ENCODE measurements at places on chromosomes 16 and 17.

GRCh38 chr17:3916825-3917224 lies 560 bp upstream of the P2RX1 start:
- no peak for DNase-seq

DNA sequence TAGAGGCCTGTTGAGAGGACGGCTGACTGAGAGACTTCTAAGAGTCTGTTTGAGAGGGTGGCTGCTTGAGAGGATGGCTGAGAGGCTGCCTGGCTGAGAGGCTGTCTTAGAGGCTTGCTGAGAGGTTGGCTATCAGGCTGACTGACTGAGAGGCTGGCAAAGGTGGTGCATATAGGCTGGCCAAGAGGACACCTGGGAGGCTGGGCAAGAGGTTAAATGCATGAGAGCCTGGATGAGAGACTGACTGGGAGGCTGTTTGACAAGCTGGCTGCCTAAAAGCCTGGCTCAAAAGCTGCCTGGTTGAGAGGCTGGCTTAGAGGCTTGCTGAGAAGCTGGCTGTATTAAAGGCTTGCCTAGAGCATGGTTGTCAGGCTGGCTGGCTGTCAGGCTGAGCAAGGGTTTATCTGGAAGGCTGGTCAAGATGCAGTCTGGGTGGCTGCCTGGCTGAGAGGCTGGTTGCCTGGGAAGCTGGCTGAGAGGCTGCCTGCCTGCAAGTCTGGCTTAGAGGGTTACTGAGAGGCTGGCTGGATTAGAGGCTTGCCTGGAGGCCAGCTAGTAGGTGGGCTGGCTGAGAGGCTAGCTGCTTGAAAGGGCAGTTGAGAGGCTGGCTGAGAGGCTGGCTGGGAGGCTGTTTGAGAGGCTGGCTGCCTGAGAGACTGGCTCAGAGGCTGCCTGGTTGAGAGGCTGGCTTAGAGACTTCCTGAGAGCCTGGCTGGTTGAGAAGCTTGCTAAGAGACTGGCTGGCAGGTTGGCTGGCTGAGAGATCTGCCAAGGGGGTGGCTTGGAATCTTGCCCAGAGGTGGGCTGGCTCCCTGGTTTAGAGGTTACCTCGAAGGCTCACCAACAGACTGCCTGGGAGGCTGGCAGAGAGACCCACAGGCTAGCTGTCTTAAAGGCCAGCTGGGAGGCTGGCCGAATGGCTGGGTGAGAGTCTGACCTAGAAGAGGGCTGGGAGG lies 38.3 kb upstream of the ACSM2B start:
- DNase-seq, result no peak

GRCh38 chr17:8253801-8254200 lies 4.7 kb downstream of the PFAS start:
- DNase-seq, result no peak

DNA sequence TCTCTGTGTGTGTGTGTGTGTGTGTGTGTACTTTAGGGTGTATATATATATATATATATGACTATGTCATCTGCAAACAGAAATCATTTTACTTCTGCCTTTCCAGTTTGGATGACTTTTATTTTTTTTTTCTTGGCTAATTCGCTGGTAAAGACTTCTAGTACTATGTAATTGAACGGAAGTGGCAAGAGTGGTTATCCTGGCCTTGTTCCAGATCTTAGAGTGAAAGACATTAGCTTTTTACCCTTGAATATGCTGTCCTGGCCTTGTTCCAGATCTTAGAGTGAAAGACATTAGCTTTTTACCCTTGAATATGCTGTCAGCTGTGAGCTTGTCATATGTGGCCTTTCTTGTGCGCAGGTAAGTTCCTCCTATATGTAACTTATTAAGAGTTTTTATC lies 72.7 kb upstream of the MYOCD start:
- DNase-seq, result no peak

DNA sequence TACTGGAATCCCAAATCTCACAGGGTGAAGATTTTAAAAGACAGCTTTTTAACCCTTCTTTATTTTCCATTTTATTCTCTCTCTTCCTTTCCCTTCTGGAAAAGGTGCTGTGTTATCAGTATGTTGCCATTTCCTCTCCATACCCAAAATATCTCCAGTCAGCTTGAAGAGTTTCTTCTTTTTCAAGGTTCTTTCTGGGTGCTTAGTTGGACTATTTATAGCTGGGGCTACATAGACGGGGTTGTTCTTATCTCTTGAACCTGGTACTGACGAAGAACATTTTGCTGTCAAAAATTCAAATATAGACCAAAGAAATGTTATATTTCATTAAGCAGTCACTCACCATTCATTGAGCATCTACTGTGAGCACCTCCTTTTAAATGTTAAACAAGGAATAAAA lies 48.6 kb downstream of the IST1 start:
- no peak for DNase-seq

DNA sequence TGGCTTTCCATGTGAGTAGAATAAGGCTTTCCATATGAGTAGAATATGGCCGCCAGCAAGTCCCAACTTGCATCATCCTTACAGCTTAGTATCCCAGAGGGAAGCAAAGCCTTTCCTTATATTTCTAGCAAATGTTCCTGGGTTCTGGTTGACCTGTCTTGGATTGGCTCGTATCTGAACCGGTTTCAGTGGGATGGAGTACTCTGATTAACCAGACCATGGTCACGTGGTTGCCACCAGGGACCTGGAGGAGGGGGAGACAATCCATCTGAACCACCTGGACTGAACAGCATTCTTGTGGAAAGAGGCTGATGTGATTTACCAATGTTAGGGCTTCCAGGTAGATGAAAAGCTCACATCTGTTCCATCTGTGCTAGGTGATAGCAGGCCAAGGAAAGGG lies 89.0 kb downstream of the SHISA6 start:
- no peak for DNase-seq

GRCh38 chr16:11637320-11637719 lies 30.9 kb upstream of the SNN start:
- DNase-seq, result no peak

- DNase-seq, result no peak
These were observed 127.8 kb downstream of the SSH2 start for GRCh38 chr17:29802246-29802645.

- no peak for DNase-seq
These were observed 131.7 kb downstream of the FOXL1 start for GRCh38 chr16:86709902-86710601.

- DNase-seq, result no peak
These were observed 120.2 kb downstream of the SMG6 start for GRCh38 chr17:2183346-2183745.

DNA sequence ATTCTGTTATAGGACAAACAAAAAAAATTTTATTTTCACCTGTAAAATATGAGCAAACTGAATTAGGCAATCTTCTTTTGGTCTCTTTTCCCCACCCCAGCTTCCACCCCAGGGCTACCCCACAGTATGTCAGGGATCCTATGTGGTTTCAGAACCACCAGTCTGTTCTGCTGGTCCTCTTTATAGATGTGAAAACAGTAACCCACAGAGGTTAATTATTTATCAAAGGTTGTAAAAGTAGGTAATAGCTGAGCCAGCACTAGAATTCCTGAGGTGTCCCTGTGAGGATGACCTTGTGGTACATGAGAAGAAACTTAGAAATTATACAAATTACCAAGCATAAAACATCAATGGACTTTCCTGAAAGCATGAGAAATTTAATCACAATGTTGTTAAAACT lies 428.7 kb downstream of the CNTNAP4 start:
- no peak for DNase-seq

- DNase-seq, result no peak
These were observed 57.2 kb downstream of the SDK2 start for GRCh38 chr17:73586921-73587602.

GRCh38 chr16:56415875-56416274 lies 9.5 kb downstream of the AMFR start:
- DNase-seq, result no peak

- DNase-seq, result no peak
These were observed 21.7 kb downstream of the KRT23 start for GRCh38 chr17:40915721-40916256.

GRCh38 chr16:1289477-1289866 lies 20.0 kb upstream of the UBE2I start:
- DNase-seq, result no peak

- DNase-seq, result no peak
These were observed 15.3 kb downstream of the LASP1 start for GRCh38 chr17:38885044-38885727.

DNA sequence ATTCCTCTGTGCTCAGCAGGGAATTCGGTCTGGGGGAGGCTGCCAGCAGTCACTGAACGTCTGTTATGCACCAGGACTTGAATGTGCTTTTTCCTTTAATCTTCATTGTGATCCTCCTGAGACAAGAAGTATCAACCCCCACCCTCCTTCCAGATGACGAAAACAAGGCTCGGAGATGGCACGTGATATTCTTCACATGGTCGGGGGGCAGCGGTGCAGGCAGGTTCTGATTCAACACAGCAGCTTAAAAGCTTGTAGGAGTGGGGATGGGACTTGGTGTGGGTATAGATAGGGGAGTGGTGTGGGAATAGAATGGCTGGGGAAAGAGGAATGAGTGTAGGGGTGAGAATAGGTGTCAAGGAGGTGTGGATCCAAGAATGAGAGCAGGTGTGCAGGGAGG lies 6.4 kb downstream of the NECAB2 start:
- no peak for DNase-seq

Data from NCI-H1417 treated with DMSO at 0.1 percent for 48 hours (cell line).